ENCODE measurements at places on chromosomes 2 and 18.

- DNase-seq, result no peak
- H3K27me3 ChIP-seq, result no peaks in the 10 kb centered on the region
- H3K4me1 ChIP-seq, result no peaks in the 10 kb centered on the region
These were observed 370.7 kb upstream of the CYRIA start for GRCh38 chr2:17036361-17036760.

DNA sequence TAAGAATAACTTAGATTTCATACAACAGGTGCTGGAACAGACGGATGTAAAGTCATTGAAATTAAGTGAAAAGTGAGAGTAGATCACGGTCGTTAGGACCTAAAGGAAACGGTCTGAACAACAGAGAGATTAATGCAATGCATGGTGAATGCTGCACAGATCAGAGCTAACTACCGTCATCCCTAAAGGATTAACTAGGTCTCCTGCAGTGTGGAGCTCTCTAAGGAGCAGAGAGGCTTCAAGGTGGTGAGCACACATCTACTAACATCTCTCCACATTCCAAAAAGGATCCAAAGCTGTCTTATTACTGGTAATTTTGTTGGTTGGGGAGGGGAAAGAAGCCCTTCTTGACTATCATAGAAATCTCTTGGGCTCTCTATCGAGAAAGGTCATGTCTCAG, 75.3 kb downstream of the CABYR start:
- DNase-seq, result no peak
- no peak overlapping the region for H3K27ac ChIP-seq
- H3K36me3 ChIP-seq, result no peaks in the 10 kb centered on the region
- no peaks in the 10 kb centered on the region for H3K4me1 ChIP-seq

- H3K4me3 ChIP-seq, result no peak overlapping the region
- H3K27me3 ChIP-seq, result peaks cover 4% of the 10 kb centered on the region
- peaks cover 6% of the 10 kb centered on the region for H3K4me1 ChIP-seq
- H3K27ac ChIP-seq, result no peak overlapping the region
These were observed 93.3 kb downstream of the HNRNPLL start for GRCh38 chr2:38509314-38509946.

- no peak for DNase-seq
- H3K4me1 ChIP-seq, result peaks cover 39% of the 10 kb centered on the region
- no peak overlapping the region for H3K4me3 ChIP-seq
These were observed 430.4 kb upstream of the TRIB2 start for GRCh38 chr2:12286347-12286746.

DNA sequence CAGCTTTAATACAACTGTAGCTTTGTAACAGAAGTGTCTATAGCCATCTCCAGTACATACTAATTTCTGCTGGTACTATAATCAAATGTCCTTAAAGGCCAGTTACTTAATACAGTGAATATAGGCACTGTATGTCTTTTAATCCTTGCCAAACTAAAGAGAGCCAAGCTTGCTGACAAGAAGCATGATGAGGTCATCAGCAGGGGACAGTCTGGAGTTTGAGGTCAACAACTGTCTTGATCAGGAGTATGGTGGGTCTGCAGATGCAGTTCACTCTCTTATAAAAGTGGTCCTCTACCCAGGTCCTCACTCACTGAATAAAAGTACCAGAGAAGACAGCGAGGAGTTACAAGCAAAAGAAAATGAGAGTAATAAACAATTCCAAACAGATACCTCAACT, 219.1 kb downstream of the WDPCP start:
- no peaks in the 10 kb centered on the region for H3K27me3 ChIP-seq
- peaks cover 13% of the 10 kb centered on the region for H3K36me3 ChIP-seq
- H3K4me1 ChIP-seq, result no peaks in the 10 kb centered on the region
- no peak overlapping the region for H3K4me3 ChIP-seq

DNA sequence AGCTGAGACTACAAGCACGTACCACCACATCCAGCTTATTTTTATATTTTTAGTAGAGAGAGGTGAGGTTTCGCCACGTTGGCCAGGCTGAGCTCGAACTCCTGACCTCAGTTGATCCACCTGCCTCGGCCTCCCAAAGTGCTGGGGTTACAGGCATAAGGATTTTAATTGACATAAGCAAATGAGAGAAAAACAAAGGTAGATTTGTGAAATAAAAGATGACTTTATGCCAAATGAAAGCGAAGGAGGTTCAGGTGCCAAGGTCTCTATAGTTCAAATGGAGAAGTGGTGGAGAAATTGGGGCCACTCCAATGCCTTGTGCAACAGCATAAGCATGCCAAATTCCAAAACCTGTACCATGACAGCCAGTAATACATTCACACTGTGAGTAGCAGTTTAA, 180.6 kb downstream of the MREG start:
- H3K27me3 ChIP-seq, result peaks cover 8% of the 10 kb centered on the region
- no peak overlapping the region for H3K4me3 ChIP-seq
- no peak overlapping the region for H3K27ac ChIP-seq
